ENCODE measurements at places on chromosomes 16 and 17.

- no peak for DNase-seq
- no peaks in the 10 kb centered on the region for H3K27me3 ChIP-seq
- no peaks in the 10 kb centered on the region for H3K36me3 ChIP-seq
- no peak overlapping the region for H3K4me3 ChIP-seq
Observed at GRCh38 chr17:51711581-51711980, 446.9 kb downstream of the CA10 start.

- no peak overlapping the region for H3K27ac ChIP-seq
- no peaks in the 10 kb centered on the region for H3K27me3 ChIP-seq
Observed at GRCh38 chr17:48814504-48814903, 2.5 kb downstream of the TTLL6 start.

DNA sequence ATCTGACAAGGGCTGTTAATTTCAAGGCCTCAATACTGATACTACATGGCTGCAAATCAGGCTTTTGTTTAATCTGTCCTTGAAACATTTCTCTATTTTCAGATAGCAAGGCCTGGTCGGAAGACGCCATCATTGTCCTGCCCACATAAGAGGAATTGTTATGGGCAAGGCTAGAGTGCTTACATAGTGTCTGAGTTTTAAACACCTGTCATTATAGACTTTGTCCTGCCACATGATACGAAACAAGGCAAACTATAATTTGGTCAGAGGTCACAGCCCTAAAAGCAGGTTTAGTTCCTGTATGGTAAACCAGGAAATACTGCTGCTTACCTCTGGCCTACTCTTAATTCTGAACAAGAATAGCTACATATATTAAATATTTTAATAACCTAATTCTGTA is 104.4 kb downstream of the SSH2 start:
- H3K4me1 ChIP-seq = no peaks in the 10 kb centered on the region
- no peak for DNase-seq
- no peak overlapping the region for H3K27ac ChIP-seq
- no peak overlapping the region for H3K4me3 ChIP-seq

- no peaks in the 10 kb centered on the region for H3K36me3 ChIP-seq
- no peak for DNase-seq
- H3K27ac ChIP-seq = no peak overlapping the region
Observed at GRCh38 chr16:49377196-49377755, 3.7 kb downstream of the C16orf78 start.

DNA sequence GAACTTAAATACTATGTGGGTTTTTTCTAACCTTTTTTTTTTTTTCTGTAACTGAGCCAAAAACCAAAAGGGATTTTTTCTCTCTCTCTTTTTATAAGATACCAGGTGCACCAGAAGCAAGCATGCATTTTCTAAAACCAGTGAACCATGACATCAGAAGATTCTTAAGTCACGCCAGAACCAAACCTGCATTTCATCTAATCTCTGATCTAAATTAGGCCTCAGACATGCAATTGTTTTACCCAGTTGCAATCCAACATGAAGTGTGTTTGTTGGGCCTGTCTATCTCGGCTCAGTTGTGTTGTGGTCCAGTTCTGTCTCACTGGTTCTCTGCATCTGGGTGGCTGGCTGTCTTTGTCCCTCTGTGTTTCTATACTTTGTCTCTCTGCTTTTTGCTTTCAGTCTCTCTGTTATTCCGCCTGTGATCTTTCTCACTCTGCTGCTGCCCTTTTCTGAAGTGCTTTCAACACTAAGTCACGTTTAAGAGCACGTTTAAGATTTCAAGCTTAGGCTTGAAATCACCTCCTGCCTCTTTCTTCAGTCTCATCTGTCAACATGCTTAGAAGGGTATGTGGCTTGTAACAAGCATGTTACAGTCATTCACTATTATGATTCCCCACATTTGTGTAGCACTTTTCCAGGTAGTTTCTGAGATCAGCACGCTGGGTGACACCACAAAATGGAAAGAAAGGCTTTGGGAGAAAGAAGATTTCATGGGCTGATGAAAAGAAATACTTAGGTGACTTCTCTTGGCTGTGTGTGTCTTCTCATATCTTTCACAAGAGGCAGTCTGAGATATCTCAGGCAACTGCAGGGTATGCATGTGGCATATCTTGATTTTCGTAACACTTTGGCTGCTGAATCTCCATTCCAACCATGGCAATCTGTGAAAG is 488.9 kb downstream of the SHISA9 start:
- H3K27me3 ChIP-seq = no peaks in the 10 kb centered on the region
- H3K4me3 ChIP-seq = no peak overlapping the region
- no peaks in the 10 kb centered on the region for H3K36me3 ChIP-seq
- DNase-seq = no peak
- no peaks in the 10 kb centered on the region for H3K4me1 ChIP-seq

GRCh38 chr17:263271-263670 is 81.8 kb upstream of the DOC2B start:
- H3K27ac ChIP-seq = no peak overlapping the region
- no peaks in the 10 kb centered on the region for H3K27me3 ChIP-seq
- no peak for DNase-seq
- no peaks in the 10 kb centered on the region for H3K4me1 ChIP-seq
- no peaks in the 10 kb centered on the region for H3K36me3 ChIP-seq

GRCh38 chr16:27310576-27311447 is 3.0 kb upstream of the IL4R start:
- H3K36me3 ChIP-seq = no peaks in the 10 kb centered on the region
- H3K4me3 ChIP-seq = no peak overlapping the region
- no peaks in the 10 kb centered on the region for H3K27me3 ChIP-seq
- H3K27ac ChIP-seq = no peak overlapping the region
- no peak for DNase-seq

- no peaks in the 10 kb centered on the region for H3K36me3 ChIP-seq
- H3K27me3 ChIP-seq = no peaks in the 10 kb centered on the region
- H3K4me3 ChIP-seq = no peak overlapping the region
- H3K4me1 ChIP-seq = no peaks in the 10 kb centered on the region
Observed at GRCh38 chr17:67139289-67139688, 94.9 kb downstream of the CACNG1 start.

DNA sequence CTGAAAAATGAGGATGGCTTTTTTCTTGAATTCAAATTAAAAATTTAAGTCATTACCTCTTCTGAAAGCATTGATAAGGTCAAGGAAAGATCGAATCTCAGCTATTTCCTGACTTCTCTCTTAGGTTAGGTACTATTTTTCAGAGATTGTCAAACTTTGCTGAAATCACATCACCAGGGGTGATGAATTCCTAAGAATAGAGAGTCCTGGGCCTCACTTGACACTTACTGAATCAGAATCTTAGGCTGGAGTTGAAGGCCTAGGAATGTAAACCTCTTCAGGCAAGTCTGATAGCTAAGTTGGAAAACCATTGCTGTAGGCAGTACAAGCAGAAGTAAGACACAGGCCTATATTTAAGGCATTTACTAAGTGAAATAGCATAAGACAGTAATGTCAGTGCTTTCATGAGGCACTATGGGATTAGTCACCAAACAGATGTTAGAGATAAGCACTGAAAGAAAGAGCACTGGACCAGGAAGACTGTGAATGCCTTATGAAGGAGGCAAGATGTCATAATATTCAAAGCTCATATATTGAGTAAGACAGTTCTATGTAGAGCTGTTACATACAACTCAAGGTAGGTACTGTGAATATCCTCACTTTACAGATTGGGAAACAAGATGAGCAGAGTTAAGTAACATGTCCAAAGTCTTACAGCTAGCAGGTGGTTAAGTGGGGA is 21.5 kb downstream of the DCAF7 start:
- H3K36me3 ChIP-seq = no peaks in the 10 kb centered on the region
- H3K27ac ChIP-seq = no peak overlapping the region
- DNase-seq = no peak
- H3K4me1 ChIP-seq = no peaks in the 10 kb centered on the region
- H3K4me3 ChIP-seq = no peak overlapping the region

GRCh38 chr16:13307851-13308250 is 406.5 kb downstream of the SHISA9 start:
- no peak overlapping the region for H3K27ac ChIP-seq
- DNase-seq = no peak
- no peaks in the 10 kb centered on the region for H3K4me1 ChIP-seq
- H3K36me3 ChIP-seq = no peaks in the 10 kb centered on the region
- no peak overlapping the region for H3K4me3 ChIP-seq

DNA sequence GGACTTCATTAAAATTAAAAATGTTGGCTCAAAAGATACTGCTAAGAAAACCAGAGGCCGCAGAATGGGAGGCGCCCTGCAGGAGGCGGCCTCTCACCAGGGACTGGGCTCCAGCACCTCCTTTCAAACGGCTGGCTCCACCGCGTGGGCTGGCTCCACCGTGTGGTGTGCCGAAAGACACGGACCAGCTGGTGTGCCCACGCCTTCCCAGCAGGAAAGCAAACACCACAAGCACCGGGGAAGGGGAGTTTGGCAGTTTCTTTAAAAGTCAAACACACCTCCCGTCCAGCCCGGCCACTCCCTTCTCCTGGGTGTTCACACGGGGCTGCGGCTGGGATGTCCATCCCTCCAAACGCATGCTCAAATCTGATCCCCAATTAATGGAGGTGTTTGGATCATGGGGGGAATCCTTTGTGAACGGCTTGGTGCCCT is 13.9 kb downstream of the HAGH start:
- peaks cover 21% of the 10 kb centered on the region for H3K36me3 ChIP-seq
- no peak overlapping the region for H3K4me3 ChIP-seq

DNA sequence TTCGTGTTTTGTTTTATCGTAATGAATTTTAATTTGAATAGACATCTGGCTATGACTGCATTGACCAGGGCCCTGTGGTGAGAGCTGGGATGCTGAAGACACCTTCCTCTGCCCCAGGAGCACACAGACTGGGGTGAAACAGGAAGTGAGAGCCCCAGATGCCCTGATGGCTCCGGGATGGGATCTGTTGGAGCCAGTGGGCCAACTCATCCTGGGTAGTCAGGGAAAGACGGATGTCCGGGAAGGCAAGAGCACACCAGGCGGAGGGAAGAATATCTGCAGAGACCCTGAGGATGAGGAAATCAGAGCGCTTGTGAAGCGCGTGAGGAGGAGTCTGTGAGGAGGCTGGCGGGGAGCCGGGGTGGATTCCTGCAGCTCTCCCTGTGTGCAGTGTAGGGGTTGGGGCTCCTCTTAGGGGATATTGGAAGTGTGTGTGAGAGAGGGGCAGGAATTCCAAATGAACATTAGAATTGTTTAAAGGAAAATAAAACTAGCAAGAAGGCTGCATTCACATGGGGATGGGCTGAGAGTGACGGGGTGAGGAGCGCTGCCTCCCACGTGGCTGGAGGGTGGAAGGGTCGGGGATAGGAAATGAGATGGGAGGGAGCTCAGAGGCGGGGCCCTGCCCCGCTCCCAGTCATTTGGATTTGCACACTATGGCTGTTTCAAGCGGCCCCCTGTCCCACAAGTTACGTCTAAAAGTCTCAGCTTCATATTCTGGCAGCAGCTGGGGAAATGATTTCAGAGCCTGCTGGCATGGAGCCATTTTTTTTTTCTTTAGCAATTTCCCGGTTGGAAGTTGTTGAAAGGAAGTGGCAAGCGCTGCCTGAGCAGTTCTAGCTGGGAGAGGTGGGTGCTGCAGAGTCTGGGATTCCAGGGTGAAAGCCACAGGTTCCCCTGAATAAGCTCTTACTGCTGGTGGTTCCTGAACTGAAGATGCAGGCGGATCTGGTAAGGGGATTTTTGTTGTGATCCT is 71.2 kb upstream of the LGALS9 start:
- no peak overlapping the region for H3K4me3 ChIP-seq
- no peak for DNase-seq
- H3K4me1 ChIP-seq = peaks cover 11% of the 10 kb centered on the region
- peak overlapping the region; percentile 32 for H3K27ac ChIP-seq
- H3K36me3 ChIP-seq = peaks cover 50% of the 10 kb centered on the region

DNA sequence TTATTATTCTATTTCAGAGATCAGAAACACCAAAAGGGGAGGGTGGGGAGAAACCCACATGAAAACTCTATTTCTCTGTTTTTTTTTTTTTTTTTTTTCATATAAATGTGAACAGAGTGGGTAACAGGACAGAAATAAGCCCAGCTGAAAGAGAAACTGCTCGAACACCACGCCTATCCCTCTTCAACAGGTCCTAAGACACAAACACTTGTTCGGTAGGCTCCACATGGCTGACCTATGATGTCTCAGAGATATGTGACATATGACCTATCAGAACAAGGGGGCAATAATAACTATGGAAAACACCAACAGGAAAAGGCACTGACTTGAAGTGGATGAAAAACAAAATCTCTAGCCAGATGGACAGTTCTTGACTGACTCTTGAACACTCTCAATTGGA is 44.8 kb downstream of the PARN start:
- no peak overlapping the region for H3K27ac ChIP-seq
- peaks cover 6% of the 10 kb centered on the region for H3K4me1 ChIP-seq
- peaks cover 100% of the 10 kb centered on the region for H3K36me3 ChIP-seq
- DNase-seq = no peak
- H3K27me3 ChIP-seq = no peaks in the 10 kb centered on the region

DNA sequence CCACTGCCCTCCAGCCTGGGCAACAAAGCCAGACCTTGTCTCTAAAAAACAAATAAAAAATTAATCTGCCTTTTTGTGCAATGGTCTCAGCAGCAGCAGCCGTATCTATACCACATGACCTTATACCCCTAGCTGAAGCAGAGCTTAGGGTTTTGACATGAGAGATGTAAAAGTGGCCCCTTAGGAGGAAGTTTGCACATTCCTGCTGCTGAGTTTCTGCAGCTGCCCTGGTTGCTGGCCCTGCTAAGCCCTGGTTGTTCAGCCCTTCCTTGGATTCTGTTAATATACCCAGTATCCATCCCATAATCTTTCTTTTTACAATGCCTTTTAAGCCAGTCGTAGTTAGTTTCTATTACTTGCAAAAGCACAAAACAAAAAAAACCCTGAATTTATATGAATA is 33.0 kb upstream of the PRKCB start:
- H3K4me1 ChIP-seq = no peaks in the 10 kb centered on the region
- no peaks in the 10 kb centered on the region for H3K27me3 ChIP-seq
- H3K4me3 ChIP-seq = no peak overlapping the region
- no peaks in the 10 kb centered on the region for H3K36me3 ChIP-seq

GRCh38 chr16:8173111-8173644 is 417.1 kb downstream of the TMEM114 start:
- no peak overlapping the region for H3K4me3 ChIP-seq
- no peak overlapping the region for H3K27ac ChIP-seq
- DNase-seq = no peak
- no peaks in the 10 kb centered on the region for H3K4me1 ChIP-seq
- H3K36me3 ChIP-seq = no peaks in the 10 kb centered on the region
